Caco-2 (cell line): ENCODE measurements at places on chromosomes 2 and 18.

DNA sequence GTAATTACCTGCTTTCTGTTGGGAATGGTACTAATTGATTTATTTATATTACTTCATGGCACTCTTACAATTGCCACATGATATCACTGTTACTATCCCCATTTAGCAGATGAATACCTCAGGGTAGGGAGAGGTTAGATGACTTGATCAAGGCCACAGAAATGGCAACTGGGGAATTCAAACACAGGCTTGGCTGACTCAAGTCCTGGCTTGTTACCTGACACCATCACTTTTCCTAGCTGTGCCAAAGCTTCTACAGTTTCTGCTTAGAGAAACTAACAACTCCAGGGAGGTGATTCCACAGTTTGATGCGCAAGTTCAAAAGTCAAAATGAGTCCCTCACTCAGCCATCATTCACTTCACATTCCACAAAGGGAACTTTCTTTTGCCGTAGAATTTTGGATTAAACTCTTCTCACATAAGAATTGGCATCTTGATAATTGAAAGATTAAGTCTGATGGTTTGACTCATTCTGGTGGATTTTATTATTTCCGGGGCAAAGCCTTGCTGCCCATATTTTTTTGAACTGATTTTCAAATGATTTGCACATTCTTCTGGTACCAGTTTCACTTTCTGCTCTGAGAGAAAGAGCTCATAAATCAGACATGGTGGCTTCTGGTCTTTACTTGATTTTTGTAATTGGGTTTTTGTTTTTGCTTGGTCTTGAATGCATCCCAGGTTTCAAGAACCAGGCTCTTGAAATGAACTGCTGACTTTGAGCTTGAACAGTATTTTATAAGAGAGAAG, 656.8 kb downstream of the BCL11A start:
- DNase-seq: no peak

DNA sequence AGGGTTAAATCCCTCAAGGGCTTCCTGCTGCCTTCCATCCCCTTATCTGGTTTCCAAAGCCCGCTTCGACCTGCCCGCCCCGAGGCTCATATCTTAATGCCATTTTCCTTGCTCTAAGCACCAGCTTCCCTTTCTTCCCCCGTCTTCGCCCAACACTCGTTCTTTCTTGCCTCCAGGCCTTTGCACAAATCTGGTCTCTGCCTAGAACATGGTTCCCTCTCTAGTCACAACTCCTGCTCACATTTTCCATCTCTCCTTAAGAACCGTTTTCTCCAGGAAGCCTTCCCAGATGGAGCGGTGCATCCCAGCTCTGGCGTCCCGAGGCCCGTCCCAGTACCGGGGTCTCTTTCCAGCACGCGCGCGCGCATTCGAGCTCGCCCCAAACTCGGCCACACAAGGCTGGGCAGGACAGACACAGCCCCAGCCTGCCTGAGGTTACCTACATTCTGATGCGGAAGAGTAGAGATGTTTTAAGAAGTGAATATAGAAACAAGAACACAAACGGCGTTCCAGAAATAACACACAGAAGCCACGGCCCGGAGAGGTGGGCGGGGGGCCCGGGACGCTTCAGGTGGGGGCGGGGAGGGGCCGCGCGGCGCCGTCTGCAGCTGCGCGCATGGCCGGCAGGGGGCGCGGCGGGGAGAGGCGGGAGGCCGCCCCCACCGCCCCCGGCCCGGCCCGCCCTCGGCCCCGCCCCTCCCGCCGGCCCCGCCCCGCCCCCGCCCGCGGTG, at the start of gene DGKD:
Gene DGKD (plus strand): TSS at position 726 of the 731 bp plus-strand sequence. CDS start 25 bp downstream, outside the sequence.
- peak; percentile 93 for DNase-seq

GRCh38 chr2:127086990-127087790, 19.8 kb downstream of the BIN1 start:
- peak; percentile 68 for DNase-seq

DNA sequence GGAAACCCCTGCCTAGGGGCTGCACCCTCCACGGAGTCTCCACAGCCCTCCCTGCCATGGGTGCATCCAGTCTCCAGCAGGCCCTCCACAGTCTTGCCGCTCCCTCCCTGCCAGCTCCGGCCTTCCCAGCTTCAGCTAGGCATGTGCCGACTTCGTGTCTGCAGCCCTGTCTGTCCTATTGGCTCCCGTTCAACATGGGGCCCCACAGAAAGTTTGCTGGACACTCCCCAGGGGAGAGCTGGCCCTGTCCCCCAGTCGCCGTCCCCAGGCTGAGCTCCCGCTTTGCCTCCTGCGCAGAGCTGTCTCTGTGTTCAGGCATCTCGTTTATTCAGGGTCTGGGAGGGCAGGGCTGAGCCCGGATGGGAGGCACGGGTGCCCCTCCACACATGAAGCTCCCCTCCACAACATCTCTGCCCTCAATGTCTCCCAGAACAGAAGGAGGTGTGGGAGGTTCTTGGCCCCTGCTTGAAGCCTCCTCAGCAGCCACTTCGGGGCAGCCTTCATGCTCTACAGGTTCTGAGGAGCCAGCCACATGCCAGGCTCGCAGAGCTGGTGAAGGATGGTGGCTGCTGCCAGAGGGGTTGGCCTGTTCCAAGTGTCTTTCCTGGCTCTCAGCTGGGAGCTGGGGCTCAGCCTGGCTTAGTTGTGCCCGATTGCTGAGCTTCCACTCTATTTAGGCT, 120.1 kb upstream of the PXDN start:
- DNase-seq: no peak

- DNase-seq: no peak
These were observed 205.5 kb upstream of the KCNH7 start for GRCh38 chr2:163044114-163044513.

GRCh38 chr2:15654727-15655073, 63.0 kb downstream of the DDX1 start:
- DNase-seq: no peak

DNA sequence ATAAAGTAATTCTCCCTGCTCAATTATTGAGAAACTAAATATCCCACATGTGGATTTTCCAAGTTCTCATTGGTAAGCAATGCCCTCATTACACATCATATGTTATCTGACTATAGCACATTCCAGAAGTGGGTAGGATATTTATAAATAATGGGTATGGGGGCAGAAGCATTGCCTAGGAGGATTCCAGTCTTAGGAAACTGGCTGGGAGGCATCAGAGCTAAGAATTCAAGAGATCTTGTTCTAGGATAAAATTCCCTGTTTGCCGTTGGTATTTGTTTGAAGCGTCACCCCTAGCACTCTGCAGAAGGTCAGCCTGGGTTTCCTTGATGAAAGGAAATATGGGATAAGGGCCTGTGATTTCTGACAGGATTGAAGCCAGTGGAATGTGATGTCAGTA, 20.1 kb downstream of the SIX2 start:
- DNase-seq: no peak

DNA sequence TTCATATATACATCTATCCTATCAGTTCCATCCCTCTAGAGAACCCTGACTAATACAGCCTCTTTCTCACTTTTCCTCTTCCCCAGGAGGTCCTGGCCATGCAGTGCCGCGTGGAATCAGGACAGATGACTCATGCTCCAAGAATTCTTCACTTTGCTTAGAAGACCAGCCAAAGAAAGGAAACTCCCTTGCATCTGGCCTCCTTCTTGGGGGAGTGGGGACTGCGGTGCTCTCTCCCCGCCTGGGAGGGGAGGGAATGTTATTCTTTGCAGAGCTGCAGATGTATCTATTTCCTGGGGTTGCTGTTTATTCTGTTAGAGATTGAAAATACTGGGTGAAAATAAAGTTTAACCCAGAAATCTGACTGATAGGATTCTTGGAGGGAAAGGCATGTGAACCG, 111.5 kb upstream of the SH3BP4 start:
- DNase-seq: peak; percentile 43
